Chondrocyte (in vitro differentiated cells): ENCODE measurements at places on chromosomes 3 and 15. TPM values are rescaled to one million over a fixed set of nuclear protein-coding genes. Genes with fewer than 3 reads are reported as not detected.

DNA sequence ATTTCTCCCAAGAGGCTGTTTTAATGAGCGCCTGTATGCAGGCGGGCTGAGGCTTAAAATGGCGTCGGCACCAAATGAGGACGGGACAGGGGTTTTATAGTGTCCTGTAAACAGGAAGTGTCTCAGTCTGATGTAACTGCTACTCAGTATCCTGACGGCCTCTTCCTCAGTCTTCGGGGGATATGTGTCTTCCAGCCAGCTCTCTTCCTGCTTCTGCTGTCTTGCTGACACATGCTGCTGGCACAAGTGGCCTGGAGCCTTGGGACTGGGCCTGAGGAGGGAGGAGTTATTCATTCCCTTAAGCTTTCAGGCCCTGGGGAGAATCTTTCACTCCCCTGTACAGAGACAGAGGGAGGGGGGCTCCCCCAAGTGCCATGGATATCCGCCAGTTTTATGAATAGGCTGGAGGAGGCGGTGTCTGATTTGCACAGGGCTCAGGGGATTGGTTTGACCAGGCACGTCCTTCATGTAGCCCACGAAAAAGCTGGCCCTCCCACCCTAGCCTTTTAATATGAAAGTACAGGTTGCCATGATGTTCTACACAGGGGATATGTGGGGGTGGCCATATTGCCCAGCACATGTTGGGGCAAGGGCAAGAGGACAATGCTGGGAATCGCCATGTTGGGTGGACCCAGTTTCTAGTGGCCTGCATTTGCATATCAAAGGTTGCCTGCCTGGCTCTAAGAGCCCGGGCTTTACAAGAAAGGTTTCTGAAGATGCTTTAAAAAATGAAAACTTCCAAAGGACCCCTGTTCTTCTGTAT, 19.9 kb downstream of the NDUFB4 start:
- H3K4me3 ChIP-seq: no peak overlapping the region
- no peak for DNase-seq
- H3K36me3 ChIP-seq: no peaks in the 10 kb centered on the region
- H3K4me1 ChIP-seq: peaks cover 2% of the 10 kb centered on the region
- no peak overlapping the region for H3K27ac ChIP-seq

DNA sequence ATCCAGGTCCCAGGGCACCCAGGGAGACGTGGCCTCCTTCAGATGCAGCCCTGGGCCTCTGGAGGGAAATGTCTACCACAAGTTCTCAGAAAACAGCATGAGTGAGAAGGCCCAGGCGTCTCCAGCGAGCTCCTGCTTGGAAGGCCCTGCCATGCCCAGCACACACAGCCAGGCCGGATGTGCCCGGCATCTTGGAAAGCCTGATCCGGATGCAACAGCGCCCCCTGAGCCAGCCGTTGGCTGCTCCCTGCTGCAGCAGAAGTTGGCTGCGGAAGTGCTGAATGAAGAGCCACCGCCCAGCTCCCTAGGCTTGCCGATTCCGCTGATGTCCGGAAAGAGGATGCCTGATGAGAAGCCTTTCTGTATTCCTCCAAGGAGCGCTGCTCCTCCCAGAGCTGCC, 856 bp downstream of the NPAP1 start:
- H3K27ac ChIP-seq: no peak overlapping the region
- no peak for DNase-seq

Gene SENP8
- total RNA-seq: 2.9 to 4.0 TPM (median 3.0 TPM) in 3 replicates

DNA sequence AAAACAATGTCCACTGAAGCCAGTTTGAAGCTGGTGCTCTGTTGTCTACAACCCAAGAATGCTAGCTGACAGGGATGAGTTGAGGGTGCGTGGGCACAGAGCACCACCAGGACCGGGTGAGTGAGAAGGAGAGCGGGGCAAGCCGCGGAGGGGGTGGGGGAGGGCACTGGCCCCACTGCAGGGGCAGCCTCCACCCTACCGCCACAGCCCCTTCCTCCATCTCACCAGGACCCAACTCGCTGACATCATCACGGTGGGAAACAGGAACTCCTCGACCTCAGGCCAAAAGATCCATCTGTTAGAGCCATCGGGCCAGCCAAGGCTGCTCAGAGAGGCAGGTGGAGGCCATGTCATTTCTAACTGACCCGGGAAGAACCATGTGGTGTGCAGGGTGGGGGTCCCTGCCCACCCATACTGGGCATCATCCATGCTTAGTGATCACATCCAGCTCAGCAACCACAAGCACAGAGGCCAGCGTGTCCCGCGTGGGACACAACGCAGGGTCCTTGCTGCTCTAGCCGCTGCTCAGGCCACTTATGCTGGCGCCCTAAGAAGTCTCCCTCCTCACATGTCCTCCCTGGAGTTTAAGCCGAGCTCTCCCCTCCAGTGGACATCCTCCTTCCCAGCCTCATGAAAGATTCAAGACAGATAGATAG, 57.6 kb upstream of the GATA2 start:
- no peak overlapping the region for H3K4me3 ChIP-seq
- H3K36me3 ChIP-seq: no peaks in the 10 kb centered on the region
- no peak overlapping the region for H3K27ac ChIP-seq
- H3K27me3 ChIP-seq: no peaks in the 10 kb centered on the region
- H3K4me1 ChIP-seq: peaks cover 47% of the 10 kb centered on the region
- DNase-seq: no peak

DNA sequence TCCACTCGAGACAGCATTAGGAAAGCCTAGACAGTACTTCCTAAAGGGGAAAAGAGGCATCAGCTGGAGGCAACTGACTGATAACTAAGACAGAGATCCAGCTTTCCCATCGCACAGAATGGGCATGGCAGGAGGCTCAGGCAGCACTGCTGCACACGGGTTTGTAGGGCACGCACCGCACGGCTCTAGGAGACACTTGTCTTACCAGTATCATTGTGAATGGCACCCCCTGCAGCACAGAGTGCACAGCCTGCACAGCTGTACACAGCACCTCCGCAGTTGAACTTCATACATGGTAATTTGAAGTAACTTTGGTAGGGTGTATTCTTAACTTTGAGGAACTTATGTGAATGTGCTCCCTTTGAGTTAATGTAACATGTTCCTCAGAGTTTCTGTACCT, 281.6 kb downstream of the PLCL2 start:
- peaks cover 13% of the 10 kb centered on the region for H3K36me3 ChIP-seq
- no peak for DNase-seq
- no peak overlapping the region for H3K27ac ChIP-seq
- H3K27me3 ChIP-seq: no peaks in the 10 kb centered on the region

- peaks cover 23% of the 10 kb centered on the region for H3K36me3 ChIP-seq
- no peak for DNase-seq
- H3K4me1 ChIP-seq: peaks cover 3% of the 10 kb centered on the region
- H3K4me3 ChIP-seq: no peak overlapping the region
- H3K27me3 ChIP-seq: no peaks in the 10 kb centered on the region
- H3K27ac ChIP-seq: no peak overlapping the region
These were observed 25.6 kb upstream of the C3orf62 start for GRCh38 chr3:49302613-49303012.

- peaks cover 4% of the 10 kb centered on the region for H3K36me3 ChIP-seq
- no peaks in the 10 kb centered on the region for H3K27me3 ChIP-seq
- peak overlapping the region; percentile 93 for H3K27ac ChIP-seq
- H3K4me3 ChIP-seq: peak overlapping the region; percentile 38
These were observed 10.2 kb downstream of the CD276 start for GRCh38 chr15:73694419-73694818.

Gene GPR149
- not detected in 3 replicates for total RNA-seq

Gene TBL1XR1
- 225 to 372 TPM (median 357 TPM) in 3 replicates for total RNA-seq

DNA sequence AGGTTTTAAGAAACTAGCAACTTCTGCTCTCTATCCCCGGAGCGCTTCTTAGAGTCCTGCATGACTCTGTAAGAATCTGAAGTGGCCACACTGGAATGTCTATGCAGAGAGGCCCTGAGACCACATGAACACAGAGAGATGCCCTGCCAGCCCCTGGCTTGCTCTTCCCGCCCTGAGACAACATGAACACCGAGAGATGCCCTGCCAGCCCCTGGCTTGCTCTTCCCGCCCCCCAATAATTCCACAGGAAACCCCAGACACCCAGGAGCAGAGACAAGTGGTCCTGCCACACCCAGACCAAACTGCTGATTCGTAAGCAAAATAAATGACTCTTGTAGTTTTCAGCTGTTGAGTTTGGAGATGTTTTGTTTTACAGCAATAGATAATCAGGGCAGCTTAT, 166.1 kb downstream of the OSBPL10 start:
- H3K36me3 ChIP-seq: peaks cover 1% of the 10 kb centered on the region
- peaks cover 30% of the 10 kb centered on the region for H3K4me1 ChIP-seq
- no peak for DNase-seq
- H3K4me3 ChIP-seq: no peak overlapping the region
- no peaks in the 10 kb centered on the region for H3K27me3 ChIP-seq
- H3K27ac ChIP-seq: peak overlapping the region; percentile 70

Gene ECE2
- not detected in 3 replicates for total RNA-seq

GRCh38 chr15:79060175-79060574, 30.4 kb downstream of the RASGRF1 start:
- H3K27me3 ChIP-seq: peaks cover 56% of the 10 kb centered on the region
- H3K27ac ChIP-seq: no peak overlapping the region
- no peak for DNase-seq

- H3K27ac ChIP-seq: no peak overlapping the region
- H3K36me3 ChIP-seq: peaks cover 1% of the 10 kb centered on the region
- peaks cover 15% of the 10 kb centered on the region for H3K4me1 ChIP-seq
- no peak for DNase-seq
- H3K27me3 ChIP-seq: no peaks in the 10 kb centered on the region
These were observed 165.6 kb downstream of the IGF1R start for GRCh38 chr15:98813951-98814350.

Gene GOLGA8N
- 6.8 to 17.8 TPM (median 7.8 TPM) in 3 replicates for total RNA-seq

DNA sequence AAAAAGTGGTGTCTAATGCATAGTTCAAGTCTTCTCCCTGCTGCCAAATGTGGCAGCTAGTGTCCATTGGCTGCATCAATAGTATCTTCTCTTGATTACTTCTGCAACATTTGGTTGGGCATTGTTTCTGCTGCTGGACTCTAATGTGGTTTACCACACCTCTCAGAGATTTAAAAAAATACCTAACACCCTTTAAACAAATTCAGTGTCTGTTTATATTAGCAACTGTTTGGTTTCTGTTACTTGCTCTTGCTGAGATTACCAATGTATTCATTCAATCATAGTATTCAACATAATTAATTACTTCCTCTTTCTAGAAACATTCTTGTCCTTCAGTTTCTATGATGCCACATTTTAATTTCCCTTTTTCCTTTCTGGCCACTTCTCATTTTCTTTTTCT, 20.3 kb upstream of the NECTIN3 start:
- H3K4me3 ChIP-seq: no peak overlapping the region
- no peak overlapping the region for H3K27ac ChIP-seq
- no peaks in the 10 kb centered on the region for H3K36me3 ChIP-seq
- DNase-seq: no peak
- H3K4me1 ChIP-seq: no peaks in the 10 kb centered on the region

DNA sequence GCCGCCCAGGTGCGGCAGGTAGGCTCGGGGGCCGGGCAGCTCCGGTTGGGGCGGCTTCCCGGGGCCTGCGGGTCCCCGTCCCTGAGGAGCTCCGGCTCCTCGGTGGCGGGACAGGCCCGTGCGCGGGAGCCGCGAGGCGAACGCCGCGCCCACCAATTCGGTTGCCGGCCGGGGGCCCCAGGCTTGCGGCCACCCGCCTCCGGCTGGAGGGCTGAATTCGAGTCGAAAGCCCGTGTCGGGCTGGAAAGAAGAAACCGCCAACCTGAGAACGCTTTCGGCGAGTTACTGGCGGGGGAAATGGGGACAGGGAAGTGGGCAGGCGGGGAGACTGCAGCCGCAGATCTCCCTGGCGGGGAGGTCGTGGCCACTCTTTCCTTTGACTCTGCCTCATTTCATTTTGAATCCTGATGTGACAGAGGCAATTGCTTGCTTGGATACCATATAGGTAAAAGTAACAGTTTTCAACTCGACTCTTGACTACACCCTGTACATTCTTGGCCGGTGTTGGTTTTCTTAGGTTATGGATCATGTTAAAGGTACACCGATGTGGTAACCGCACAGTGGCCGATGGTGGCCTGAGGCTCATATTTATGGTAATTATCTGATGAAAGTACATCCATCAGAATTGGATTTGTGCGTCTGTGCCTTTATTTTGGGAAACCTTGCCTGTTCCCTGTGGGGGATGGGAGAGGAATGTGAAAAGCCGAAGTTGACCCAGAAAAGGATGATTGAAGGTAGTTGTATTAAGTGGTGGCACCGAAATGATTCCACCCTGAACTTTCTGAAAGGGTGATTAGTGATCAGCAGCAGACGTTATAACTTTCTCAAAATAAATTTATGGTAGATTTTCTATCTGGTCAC, 1.7 kb downstream of the B3GNT5 start:
- peak overlapping the region; percentile 77 for H3K4me3 ChIP-seq
- no peaks in the 10 kb centered on the region for H3K27me3 ChIP-seq
- peaks cover 40% of the 10 kb centered on the region for H3K4me1 ChIP-seq
- peak overlapping the region; percentile 71 for H3K27ac ChIP-seq
- no peaks in the 10 kb centered on the region for H3K36me3 ChIP-seq

Gene GREM1
- 142 to 227 TPM (median 151 TPM) in 3 replicates for total RNA-seq

Gene IQCH
- 1.00 to 1.4 TPM (median 1.0 TPM) in 3 replicates for total RNA-seq

Gene FAM98B
- total RNA-seq: 15.6 to 20.9 TPM (median 17.2 TPM) in 3 replicates

GRCh38 chr3:114892131-114892879, 254.8 kb downstream of the ZBTB20 start:
- no peaks in the 10 kb centered on the region for H3K27me3 ChIP-seq
- no peak overlapping the region for H3K4me3 ChIP-seq
- H3K4me1 ChIP-seq: no peaks in the 10 kb centered on the region
- H3K27ac ChIP-seq: no peak overlapping the region
- DNase-seq: no peak

Gene CACNA2D2
- total RNA-seq: 0.34 to 0.46 TPM (median 0.40 TPM) in 3 replicates

- no peak for DNase-seq
- H3K4me3 ChIP-seq: no peak overlapping the region
- H3K36me3 ChIP-seq: no peaks in the 10 kb centered on the region
These were observed 15.6 kb downstream of the HERC1 start for GRCh38 chr15:63818191-63818590.

GRCh38 chr3:142664311-142664710, 59.5 kb upstream of the TRPC1 start:
- DNase-seq: no peak
- H3K27ac ChIP-seq: no peak overlapping the region
- H3K36me3 ChIP-seq: no peaks in the 10 kb centered on the region

Gene CCRL2
- total RNA-seq: not detected in 3 replicates

DNA sequence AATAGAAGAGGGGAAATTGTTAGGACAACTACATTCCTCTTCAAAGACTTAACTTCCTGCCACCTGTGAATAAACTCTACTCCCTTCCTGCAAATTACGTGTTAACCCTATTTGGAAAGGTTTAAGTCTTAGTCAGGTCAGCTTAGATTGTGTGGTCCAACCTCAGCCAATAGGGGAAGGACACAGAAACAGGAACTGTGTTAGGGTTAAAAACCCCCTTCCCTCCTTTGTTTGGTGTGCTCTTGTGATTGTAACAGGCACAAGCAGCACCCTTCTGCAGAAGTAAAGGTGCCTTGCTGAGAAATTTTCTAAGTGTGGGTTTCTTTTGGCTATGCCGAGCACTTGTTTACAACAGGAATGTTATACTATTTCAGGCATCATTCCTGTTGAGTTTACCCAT, 45.0 kb upstream of the FSTL1 start:
- peaks cover 3% of the 10 kb centered on the region for H3K36me3 ChIP-seq
- H3K4me3 ChIP-seq: no peak overlapping the region
- peaks cover 48% of the 10 kb centered on the region for H3K4me1 ChIP-seq
- H3K27ac ChIP-seq: peak overlapping the region; percentile 81
- no peaks in the 10 kb centered on the region for H3K27me3 ChIP-seq

GRCh38 chr15:40463886-40464545, 6.8 kb upstream of the CHST14 start:
- no peaks in the 10 kb centered on the region for H3K27me3 ChIP-seq
- H3K4me1 ChIP-seq: no peaks in the 10 kb centered on the region
- DNase-seq: peak; percentile 76
- peaks cover 13% of the 10 kb centered on the region for H3K36me3 ChIP-seq
- no peak overlapping the region for H3K4me3 ChIP-seq

GRCh38 chr3:38264353-38264771, 1.2 kb upstream of the SLC22A13 start:
- no peak overlapping the region for H3K27ac ChIP-seq
- DNase-seq: no peak
- H3K27me3 ChIP-seq: no peaks in the 10 kb centered on the region
- H3K4me3 ChIP-seq: no peak overlapping the region
